Aorta (tissue), 5 donors: ENCODE measurements at places on chromosomes 3 and 15. TPM values are rescaled to one million over a fixed set of nuclear protein-coding genes. Genes with fewer than 3 reads are reported as not detected.

Gene CPOX
- 10.8 TPM for total RNA-seq

DNA sequence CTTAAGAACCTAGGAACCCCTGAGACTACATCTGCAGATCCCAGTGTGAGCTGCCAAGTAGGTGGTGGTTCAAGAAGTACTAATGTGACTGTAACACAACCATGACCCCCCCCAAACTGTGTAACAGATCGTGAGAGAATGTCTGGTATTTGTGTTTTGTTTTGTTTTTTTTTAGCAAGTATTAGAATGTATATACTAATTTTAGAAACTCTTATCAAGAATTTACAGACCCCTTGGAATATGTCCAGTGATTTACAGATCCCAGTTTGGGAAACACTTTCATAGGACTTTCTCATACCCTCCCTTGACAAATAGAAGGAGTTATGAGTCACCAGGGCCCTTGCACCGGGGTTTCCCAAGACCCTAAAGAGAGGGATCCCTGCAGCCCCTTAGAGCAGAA, 79.8 kb downstream of the SEMA5B start:
- DNase-seq = no peak

- no peak for DNase-seq
Observed at GRCh38 chr3:183044547-183045229, 54.6 kb downstream of the MCCC1 start.

Gene PAK6
- total RNA-seq = 0.91 TPM

Gene LIPH
- 0.62 TPM for total RNA-seq

DNA sequence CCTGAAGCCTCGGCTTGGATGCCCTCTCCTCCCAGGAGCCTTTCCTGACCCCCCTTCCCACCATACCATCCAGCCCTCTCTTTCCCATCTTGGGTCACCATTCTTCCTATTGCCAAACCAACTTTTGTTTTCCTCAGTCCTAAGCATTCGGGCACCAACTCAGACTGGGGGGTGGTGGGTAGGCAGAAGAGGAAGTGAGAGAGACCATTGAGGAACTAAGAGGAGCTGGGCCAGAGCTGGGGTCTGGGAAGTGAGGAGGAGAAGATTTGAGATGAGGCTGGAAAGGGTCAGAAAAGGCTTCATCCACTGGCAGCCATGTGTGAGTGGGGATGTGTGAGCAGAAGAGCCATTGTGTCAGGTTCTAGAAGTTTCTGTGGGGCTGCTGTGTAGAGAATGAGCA, 37.7 kb downstream of the TKT start:
- DNase-seq = peak; percentile 62

DNA sequence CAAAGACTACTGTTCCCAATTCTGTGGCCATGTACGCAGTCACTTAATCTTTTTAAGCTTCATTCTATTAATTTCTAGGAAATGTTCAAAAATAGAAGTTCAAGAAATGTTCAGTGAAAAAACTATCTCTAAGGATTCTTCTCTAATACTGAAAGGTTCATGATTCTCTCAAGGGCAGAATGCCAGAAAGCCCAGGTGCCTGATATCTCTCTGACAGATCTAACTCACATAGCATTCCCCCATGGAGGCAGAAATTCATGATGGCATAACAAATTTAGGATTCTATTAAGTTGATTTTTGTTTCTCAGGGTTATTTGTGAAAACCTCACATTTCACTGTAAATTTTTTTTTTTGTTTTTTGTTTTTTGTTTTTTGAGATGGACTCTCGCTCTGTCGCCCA, 17.5 kb downstream of the CHRM5 start:
- DNase-seq = no peak

- DNase-seq = no peak
Observed at GRCh38 chr15:75348562-75349350, 1.9 kb downstream of the NEIL1 start.

Gene OR5K4
- total RNA-seq = not detected
